ENCODE measurements at places on chromosomes 5 and 9. TPM values are rescaled to one million over a fixed set of nuclear protein-coding genes. Genes with fewer than 3 reads are reported as not detected.

SYNPO gene
- 11.0 TPM for total RNA-seq

SH3RF2 gene
- total RNA-seq = 10.6 TPM

KCNIP1 gene
- not detected for total RNA-seq

IQGAP2 gene
- 0.15 TPM for total RNA-seq

IGFBPL1 gene
- total RNA-seq = 2.1 TPM

GZMA gene
- total RNA-seq = not detected

KCNV2 gene
- total RNA-seq = not detected

FOXD4 gene
- total RNA-seq = 0.14 TPM

DCANP1 gene
- not detected for total RNA-seq

MEIKIN gene
- not detected for total RNA-seq

HSPB3 gene
- total RNA-seq = not detected

TEX48 gene
- total RNA-seq = not detected

REEP2 gene
- 2.3 TPM for total RNA-seq

MPDZ gene
- total RNA-seq = 13.8 TPM

OLFM1 gene
- total RNA-seq = 37.9 TPM

AIF1L gene
- total RNA-seq = 4.2 TPM

DRD1 gene
- not detected for total RNA-seq

INSL4 gene
- 3.3 TPM for total RNA-seq

PCDHA12 gene
- total RNA-seq = 5.6 TPM

LCN12 gene
- 1.2 TPM for total RNA-seq
